ENCODE measurements at places on chromosomes 6 and 20.

DNA sequence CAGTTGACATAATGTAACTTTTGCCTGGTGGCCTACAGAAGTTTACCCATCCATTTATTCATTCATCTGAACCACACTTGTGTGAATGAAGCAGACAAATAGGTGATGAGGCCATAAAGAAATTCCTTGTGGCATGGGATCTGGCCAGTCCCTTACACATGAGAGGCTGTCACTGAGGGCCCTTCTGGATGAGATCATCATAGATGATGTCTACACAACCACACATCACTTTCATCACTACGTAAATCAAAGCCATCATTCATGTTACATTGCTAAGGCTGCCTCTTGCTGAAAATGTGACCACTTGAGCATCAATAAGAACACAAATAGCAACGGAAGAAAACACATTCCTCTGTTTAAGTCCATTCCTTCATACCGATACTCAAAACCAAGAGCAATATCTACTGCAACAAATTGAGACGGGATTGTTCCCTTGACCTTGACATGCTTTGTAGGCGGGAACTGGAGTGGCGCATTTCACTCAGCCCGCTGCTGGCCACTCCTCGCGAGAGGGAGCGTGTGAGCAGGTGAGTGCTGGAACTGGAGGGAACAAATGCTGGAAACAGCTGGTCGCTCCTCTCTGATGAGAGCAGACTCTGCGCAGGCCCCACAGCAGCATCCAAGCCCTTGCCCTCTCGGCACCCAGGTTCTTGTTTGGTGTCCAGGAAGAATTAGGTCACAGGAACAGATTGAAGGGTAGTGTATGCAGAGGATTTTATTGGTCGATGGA lies 49.3 kb downstream of the FAM50B start:
- DNase-seq, result no peak

DNA sequence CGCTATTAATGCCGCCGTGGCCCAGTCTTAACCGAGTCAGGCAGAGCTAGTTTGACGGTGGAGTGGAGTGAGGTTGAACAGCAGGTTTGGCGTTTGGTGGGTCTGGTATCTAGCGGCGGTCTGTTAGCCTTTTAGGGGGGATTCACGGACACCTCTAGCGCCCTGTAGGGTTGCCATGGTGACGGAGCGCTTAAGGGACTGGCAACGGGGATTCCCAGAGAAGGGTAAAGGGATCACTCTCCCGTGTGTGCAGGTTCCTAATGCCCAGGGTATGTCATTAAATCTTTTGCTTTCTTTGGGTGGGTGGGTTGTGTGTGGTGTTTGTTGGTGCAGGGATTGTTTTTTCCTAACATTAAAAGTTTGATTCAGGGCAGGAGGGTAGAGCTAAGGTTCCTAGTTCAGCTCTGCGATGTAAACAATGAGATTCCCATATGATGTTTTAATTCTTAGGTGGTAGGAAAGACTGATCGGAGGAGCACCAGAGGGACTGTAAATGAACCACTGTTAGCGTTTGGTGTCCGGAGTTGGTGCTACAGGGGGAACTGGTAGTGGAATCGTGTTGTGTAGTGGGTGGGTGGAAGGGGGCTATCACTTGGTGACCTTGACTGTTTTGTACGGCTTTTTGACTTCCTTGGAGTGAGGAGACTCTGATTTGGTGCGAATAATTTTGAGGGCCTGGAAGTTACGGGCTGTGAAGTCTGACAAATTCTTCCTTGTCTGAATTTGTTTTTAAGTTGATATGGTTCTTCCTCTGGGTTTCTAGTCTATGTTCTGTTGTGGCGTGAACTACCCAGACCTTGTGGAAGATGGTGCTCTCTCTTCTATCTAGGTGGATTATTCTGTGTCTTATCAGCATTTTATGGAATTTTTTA lies 5.0 kb downstream of the BRD2 start:
- no peak for DNase-seq

- DNase-seq, result no peak
Observed at GRCh38 chr6:125812394-125813292, 21.9 kb downstream of the NCOA7 start.

- DNase-seq, result no peak
Observed at GRCh38 chr6:98574984-98575383, 259.4 kb upstream of the POU3F2 start.

GRCh38 chr6:51675922-51676275 lies 411.5 kb downstream of the PKHD1 start:
- no peak for DNase-seq

DNA sequence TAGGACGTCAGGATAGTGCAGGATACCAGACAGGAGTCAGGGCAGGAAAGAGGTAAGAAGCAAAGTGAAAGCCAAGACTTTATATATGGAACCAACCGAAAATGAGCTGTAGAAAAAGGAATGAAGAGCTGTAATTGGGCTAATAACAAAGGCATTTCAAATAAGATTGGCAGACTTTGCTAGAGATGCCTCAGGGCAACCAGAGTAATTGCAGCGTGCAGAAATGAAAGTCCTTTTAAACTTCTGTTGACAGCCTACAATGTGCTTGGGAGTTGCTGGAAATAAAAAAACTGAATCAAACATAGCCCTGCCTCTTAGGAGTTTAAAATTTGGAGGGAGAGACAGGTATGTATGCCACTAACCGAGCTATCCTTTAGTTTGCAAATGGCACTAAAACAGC lies 56.4 kb upstream of the NKX2-4 start:
- no peak for DNase-seq

DNA sequence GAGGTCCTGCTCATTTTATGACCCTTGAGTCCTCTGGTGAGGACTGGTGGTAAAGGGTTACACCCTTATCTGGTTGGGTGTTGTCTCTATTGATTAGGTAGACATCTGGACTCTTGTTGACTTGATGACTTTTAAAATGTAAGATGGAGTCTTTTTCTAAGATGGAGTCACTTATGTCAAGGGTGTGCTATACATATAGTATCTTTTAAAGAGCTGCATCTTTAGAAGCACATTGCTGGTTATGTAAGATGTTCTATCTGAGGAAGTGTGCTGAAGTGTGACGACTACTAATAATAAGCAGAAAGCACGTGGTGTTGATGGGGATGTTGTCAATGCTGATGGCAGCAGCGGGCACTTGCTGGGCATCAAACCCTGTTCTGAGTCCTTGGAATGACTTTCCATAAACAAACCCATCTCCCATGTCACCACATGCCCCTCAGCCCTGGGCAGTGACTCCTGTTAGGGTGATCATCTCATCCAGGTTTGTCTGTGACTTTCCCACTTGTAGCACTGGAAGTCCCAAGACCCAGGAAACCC lies 229.6 kb downstream of the EYA2 start:
- DNase-seq, result no peak

DNA sequence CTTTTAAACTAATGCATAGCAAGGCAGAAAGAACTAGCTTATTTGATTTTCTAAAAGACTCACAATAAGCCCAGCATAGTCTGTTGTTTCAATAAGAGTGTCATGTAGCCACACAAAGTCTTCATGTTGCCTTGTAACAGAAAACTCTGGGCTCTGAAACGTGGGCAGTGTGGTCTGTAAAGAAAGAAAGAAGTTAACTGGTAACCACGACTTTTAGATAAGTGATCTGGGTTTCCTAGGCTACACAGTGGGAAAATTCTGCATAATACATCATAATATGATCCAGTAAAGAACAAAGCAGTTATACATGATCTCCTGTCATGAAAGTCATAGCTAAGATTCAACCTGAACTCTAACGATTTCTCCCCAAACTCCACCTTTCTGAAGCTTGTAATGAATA lies 13.3 kb downstream of the SNX5 start:
- DNase-seq, result no peak

DNA sequence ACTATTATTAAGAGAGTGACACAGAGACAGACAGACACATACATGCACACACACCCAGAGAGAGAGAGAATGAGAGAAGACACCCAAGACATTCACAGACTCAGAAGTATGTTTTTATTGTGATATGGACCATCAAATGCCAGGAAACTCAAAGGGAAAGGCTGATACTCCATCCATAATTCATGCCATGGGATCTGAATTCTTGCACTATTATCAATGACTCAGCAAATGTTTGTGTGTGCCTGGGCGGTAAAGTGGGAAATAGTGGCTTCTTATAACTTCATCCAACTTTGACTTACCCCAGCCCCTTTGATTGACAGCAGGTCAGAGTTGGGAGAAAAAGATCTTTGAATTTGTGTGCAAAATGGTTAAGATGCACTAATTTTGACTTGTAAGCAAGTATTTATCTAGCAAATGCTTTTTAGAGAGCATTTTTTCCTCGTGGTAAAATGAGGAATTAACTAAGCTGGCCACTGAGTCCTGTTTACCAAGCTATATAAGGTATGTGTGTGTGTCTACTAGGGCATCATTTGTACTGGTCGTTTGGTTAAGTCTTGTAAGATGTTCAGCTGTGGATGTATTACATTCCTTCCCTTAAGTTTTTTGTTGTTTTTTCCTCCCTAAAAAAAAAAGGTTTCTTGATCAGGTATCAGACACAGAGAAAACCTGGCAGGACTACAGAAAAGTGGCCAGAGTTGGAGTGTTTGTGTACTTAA lies 3.0 kb upstream of the CCN2 start:
- no peak for DNase-seq

GRCh38 chr20:3080939-3081388 lies 3.6 kb downstream of the AVP start:
- no peak for DNase-seq

GRCh38 chr6:37897818-37898515 lies 78.4 kb downstream of the ZFAND3 start:
- DNase-seq, result no peak

DNA sequence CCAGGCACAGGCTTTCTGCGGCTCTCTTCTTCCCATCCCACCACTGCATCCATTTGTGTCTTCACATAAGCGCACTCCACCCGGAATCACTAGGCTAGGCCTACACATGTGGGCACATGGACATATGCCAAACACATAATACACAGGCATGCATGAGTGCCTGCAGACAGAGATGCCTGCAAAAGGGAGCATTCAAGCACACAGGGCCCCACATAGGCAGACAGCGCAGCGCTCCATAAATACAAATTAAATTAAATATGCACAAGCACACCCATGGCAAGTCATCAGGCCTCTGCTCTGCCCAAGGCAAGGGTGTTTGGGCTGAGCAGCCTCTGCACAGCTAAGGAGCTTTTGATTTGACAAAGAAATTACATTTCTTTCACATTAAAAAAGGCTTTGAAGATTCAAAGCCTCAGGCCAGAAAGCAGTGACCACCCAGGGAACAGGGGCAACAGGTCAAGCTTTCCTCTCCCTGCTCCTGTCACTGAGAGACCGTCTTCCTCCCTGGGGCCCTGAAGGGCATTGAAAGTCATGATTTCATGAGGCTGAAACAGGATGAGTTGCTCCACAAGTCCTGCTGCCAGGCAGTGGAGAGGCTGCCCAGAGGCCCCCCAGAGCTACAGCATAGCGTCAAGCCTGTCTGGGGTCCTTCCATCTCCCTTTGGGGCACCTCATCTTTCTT lies 134.2 kb upstream of the LRFN2 start:
- no peak for DNase-seq

DNA sequence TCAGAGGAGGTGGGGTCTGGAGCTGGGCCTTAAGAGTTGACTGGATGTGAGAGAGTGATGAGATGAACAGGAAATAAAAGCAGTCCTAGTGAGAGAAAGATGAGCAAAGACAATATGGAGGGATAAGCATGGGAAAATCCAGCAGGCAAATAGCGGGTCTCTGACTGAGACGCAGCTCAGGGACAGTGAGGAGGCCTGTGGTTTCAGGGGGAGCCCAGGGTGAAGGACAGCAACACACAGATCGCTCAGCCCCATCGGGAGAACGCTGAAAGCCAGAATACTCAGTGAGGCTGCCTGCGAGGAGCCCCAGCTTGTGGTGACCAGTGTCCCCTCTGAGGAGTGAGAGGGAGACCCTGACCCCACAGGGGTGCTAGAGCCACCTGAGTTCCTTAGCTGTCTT lies 16.8 kb upstream of the DCDC2 start:
- DNase-seq, result no peak

DNA sequence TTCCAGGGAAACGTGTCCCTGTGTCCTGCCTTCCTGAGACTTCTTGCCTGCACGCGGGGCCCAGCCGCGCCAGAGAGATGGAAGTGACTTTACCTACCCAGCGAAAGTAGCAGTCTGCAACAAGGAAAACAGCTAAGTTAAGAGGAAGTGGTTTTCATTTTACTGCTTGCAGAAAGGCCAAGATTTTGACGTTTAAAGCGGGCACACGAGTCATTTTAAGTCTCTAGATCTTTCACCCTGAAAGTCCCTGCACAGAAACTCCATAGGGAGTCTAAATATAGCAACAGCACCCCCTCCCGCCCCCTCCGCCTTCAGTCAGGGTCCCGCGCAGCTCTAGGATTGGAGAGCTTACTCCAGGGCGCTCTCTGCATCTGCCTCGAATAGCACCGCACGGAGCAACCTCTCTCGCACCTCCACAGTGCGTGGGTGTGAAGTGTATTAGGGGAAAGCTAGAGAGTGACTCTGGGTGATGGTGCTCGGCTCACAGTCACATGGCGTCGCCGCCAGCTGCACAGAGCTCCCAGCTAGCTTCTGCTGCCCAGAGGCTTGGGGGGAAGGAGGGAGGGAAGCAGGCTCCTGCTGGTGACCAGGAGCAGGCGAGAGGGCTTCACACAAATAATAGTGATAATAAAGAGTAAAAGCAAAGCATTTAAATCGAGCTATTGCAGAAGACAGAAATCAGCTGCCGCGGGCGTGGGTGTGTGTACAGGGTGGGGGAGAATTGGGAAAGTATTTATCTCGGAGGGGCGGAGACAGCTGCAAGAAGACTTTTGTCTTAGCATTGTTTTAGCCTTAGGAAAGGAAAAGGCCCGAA lies 1.8 kb upstream of the KCNQ5 start:
- no peak for DNase-seq

DNA sequence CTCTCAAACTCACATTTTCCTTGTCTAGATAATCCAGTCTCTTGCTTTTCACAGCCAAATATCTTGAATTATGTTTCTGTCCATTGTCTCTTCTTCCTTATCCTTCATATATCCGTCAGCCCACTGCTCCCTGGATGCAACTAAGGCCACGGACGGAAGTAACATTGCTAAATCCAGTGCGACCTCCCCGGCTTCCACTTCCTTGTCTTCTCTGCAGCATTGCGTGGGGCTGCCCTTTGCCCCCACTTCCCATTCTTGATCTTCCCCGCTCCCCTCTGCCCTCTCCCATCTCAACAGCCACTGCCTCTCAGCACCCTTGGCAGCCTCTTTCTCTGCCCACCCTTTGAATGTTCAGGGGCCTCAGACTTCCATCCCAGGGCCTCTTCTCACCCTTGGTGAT lies 190.4 kb upstream of the UST start:
- DNase-seq, result no peak

DNA sequence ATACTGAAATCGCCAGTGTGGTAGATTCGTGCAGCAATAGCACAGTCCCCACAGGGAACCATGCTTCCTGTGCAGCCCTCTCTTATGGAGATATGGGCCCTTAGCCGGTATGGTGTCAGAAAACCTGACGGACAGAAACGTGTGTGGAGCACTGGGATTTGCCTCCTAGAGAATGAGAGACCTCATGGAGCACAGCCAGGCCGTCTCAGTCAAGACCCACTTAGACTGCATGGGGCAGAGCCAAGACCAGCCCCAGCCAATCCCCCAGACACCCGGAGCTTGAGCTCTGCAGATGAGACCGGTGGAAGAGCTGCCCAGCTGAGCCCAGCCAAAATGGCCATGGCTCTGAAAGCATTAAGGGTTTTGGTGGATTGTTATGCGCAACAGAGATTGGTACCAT lies 163.7 kb downstream of the DLL1 start:
- DNase-seq, result no peak

GRCh38 chr20:57088436-57088835 lies 178.0 kb downstream of the BMP7 start:
- DNase-seq, result no peak

GRCh38 chr20:39758876-39759275 lies 796.7 kb downstream of the DHX35 start:
- DNase-seq, result no peak

- DNase-seq, result no peak
Observed at GRCh38 chr20:53839423-53840176, 230.8 kb downstream of the BCAS1 start.
